CD4-positive, alpha-beta memory T cell (primary cell): ENCODE measurements at places on chromosomes 1 and 21. TPM values are rescaled to one million over a fixed set of nuclear protein-coding genes. Genes with fewer than 3 reads are reported as not detected.

GRCh38 chr1:153647346-153647714, 11.2 kb upstream of the SNAPIN start:
- H3K4me1 ChIP-seq = peaks cover 41% of the 10 kb centered on the region
- no peak overlapping the region for H3K27ac ChIP-seq
- no peak for DNase-seq
- no peaks in the 10 kb centered on the region for H3K27me3 ChIP-seq
- peaks cover 37% of the 10 kb centered on the region for H3K36me3 ChIP-seq
- H3K4me3 ChIP-seq = no peak overlapping the region

- H3K27me3 ChIP-seq = no peaks in the 10 kb centered on the region
- no peaks in the 10 kb centered on the region for H3K4me1 ChIP-seq
- no peak overlapping the region for H3K27ac ChIP-seq
These were observed 15.8 kb downstream of the RGS8 start for GRCh38 chr1:182668521-182669054.

- no peak overlapping the region for H3K4me3 ChIP-seq
- no peaks in the 10 kb centered on the region for H3K4me1 ChIP-seq
- no peak overlapping the region for H3K27ac ChIP-seq
- H3K27me3 ChIP-seq = no peaks in the 10 kb centered on the region
- peaks cover 24% of the 10 kb centered on the region for H3K36me3 ChIP-seq
These were observed 70.6 kb downstream of the IARS2 start for GRCh38 chr1:220164517-220164916.

Gene TNFRSF25
- 60.7 TPM for polyA plus RNA-seq

GRCh38 chr21:42336054-42336453, 14.7 kb downstream of the TFF2 start:
- H3K4me3 ChIP-seq = no peak overlapping the region
- no peak for DNase-seq
- H3K27ac ChIP-seq = no peak overlapping the region
- H3K4me1 ChIP-seq = peaks cover 10% of the 10 kb centered on the region

DNA sequence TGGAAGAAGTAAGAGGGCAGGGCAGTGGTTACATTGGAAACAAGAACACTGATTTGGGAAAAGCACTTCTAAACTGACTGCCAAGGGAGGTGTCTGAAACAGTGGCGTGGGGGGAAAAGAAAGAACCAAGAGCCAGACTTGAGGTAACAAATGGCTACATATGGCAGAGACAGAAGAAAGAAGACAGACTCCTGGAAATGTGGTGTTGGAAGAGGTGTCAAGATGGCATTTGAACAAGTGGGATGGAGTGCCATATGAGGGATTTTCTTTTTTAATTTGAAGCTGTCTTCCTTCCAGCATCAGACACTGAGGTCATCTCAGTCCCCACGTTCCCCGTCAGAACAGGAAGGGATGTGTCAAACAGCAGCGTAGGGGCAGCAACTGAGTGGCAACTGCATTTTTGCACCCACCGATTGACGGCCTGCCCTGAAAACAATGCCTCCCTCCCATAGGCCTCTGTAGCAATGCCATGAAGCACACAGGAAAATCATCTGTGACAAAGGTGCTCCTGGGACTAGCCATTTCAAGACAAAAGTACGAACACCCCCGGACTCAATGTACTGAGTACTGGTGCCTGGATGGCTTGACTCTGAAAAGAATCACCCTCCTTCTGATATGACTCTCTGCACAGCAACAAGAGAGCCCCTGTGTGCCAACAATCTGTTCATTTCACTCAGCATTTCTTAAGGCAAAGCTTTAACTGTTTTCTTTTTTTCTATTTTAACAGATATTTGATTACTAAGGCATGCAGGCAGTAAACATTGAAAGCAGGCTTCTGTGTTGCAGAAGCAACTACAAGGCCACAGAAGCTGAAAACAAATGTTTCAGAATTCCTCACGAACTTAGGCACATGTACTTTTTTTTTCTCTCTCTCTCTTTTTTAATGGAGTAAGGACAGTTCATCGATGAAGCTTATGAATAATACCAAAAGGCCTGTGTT, 37.0 kb downstream of the LPAR3 start:
- H3K4me1 ChIP-seq = peaks cover 21% of the 10 kb centered on the region
- H3K4me3 ChIP-seq = no peak overlapping the region
- H3K27ac ChIP-seq = no peak overlapping the region

Gene PALMD
- not detected for polyA plus RNA-seq

GRCh38 chr1:30748098-30748698, 9.4 kb downstream of the LAPTM5 start:
- peak overlapping the region; percentile 36 for H3K4me3 ChIP-seq
- DNase-seq = no peak
- peaks cover 100% of the 10 kb centered on the region for H3K4me1 ChIP-seq
- H3K36me3 ChIP-seq = peaks cover 12% of the 10 kb centered on the region

GRCh38 chr21:44940116-44940631, 345 bp downstream of the SLX9 start:
- no peak for DNase-seq
- H3K4me1 ChIP-seq = peaks cover 38% of the 10 kb centered on the region
- H3K4me3 ChIP-seq = peak overlapping the region; percentile 57
- H3K27ac ChIP-seq = peak overlapping the region; percentile 46

Gene NPPA
- polyA plus RNA-seq = not detected

Gene LCE1B
- polyA plus RNA-seq = not detected

- peaks cover 9% of the 10 kb centered on the region for H3K4me1 ChIP-seq
- no peak for DNase-seq
- H3K27ac ChIP-seq = no peak overlapping the region
- H3K4me3 ChIP-seq = no peak overlapping the region
- H3K36me3 ChIP-seq = no peaks in the 10 kb centered on the region
These were observed 1.3 kb downstream of the DLGAP3 start for GRCh38 chr1:34928066-34928696.

DNA sequence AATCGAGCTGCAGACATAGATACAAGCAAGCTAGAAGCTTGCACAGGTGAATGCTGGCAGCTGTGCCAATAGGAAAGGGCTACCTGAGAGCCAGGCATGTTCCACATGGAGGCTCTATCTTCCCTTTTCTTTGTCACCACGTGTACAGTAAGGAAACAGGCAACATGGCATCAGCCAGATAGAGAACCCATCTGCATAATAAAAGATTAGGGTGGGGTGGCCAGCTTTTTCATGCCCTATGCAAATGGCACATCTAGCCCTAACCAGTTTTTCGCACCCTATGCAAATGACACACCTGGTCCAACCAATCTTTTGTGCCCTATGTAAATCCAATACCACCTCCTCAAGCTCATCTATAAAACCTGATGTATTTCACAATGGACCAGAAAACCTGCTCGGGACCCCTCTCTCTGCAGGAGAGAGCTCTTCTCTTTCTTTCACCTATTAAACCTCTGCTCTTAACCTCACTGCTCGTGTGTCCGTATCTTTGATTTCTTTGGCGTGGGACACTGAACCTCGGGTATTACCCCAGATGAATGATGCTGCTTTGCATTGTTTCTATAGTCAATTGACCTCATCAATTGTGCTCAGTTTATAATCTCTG, 93.9 kb downstream of the SLC30A10 start:
- H3K27me3 ChIP-seq = no peaks in the 10 kb centered on the region
- H3K36me3 ChIP-seq = no peaks in the 10 kb centered on the region
- H3K4me1 ChIP-seq = no peaks in the 10 kb centered on the region
- H3K4me3 ChIP-seq = no peak overlapping the region
- DNase-seq = no peak

GRCh38 chr1:33397125-33397506, 33.8 kb downstream of the PHC2 start:
- H3K36me3 ChIP-seq = no peaks in the 10 kb centered on the region
- H3K4me1 ChIP-seq = peaks cover 6% of the 10 kb centered on the region
- DNase-seq = no peak

DNA sequence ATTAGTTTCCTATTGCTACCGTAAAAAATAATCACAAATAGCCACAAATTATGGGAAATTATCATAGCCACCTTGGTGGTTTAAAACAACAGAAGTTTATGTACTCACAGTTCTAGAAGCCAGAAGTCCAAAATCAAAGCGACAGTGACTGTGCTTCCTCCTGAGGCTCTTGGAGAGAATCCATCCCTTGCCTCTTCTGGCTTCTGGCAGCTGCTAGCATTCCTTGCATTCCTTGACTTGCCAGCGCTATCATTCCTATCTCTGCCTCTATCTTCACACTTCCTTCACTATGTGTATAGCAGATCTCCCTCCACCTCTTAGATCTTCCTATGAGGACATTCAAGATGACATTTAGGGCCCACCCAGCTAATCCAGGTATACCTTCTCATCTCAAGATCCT, 180.1 kb upstream of the USP25 start:
- H3K27me3 ChIP-seq = no peaks in the 10 kb centered on the region
- no peak overlapping the region for H3K4me3 ChIP-seq
- no peaks in the 10 kb centered on the region for H3K36me3 ChIP-seq
- H3K27ac ChIP-seq = no peak overlapping the region
- DNase-seq = no peak

GRCh38 chr1:162169031-162169790, 99.7 kb downstream of the NOS1AP start:
- no peaks in the 10 kb centered on the region for H3K36me3 ChIP-seq
- no peak overlapping the region for H3K27ac ChIP-seq
- DNase-seq = no peak
- no peaks in the 10 kb centered on the region for H3K27me3 ChIP-seq
- no peak overlapping the region for H3K4me3 ChIP-seq

GRCh38 chr1:40352126-40352525, 21.4 kb upstream of the SMAP2 start:
- no peaks in the 10 kb centered on the region for H3K27me3 ChIP-seq
- DNase-seq = no peak
- H3K36me3 ChIP-seq = no peaks in the 10 kb centered on the region
- no peaks in the 10 kb centered on the region for H3K4me1 ChIP-seq
- no peak overlapping the region for H3K4me3 ChIP-seq

- no peaks in the 10 kb centered on the region for H3K36me3 ChIP-seq
- H3K27ac ChIP-seq = no peak overlapping the region
- H3K27me3 ChIP-seq = no peaks in the 10 kb centered on the region
These were observed 315.0 kb upstream of the CAMK1G start for GRCh38 chr1:209268479-209268878.

- H3K4me1 ChIP-seq = peaks cover 8% of the 10 kb centered on the region
- H3K27ac ChIP-seq = no peak overlapping the region
- H3K36me3 ChIP-seq = no peaks in the 10 kb centered on the region
- no peaks in the 10 kb centered on the region for H3K27me3 ChIP-seq
- no peak for DNase-seq
These were observed 9.1 kb upstream of the ATP5PO start for GRCh38 chr21:33924766-33925100.

Gene KCNA3
- 88.7 TPM for polyA plus RNA-seq

DNA sequence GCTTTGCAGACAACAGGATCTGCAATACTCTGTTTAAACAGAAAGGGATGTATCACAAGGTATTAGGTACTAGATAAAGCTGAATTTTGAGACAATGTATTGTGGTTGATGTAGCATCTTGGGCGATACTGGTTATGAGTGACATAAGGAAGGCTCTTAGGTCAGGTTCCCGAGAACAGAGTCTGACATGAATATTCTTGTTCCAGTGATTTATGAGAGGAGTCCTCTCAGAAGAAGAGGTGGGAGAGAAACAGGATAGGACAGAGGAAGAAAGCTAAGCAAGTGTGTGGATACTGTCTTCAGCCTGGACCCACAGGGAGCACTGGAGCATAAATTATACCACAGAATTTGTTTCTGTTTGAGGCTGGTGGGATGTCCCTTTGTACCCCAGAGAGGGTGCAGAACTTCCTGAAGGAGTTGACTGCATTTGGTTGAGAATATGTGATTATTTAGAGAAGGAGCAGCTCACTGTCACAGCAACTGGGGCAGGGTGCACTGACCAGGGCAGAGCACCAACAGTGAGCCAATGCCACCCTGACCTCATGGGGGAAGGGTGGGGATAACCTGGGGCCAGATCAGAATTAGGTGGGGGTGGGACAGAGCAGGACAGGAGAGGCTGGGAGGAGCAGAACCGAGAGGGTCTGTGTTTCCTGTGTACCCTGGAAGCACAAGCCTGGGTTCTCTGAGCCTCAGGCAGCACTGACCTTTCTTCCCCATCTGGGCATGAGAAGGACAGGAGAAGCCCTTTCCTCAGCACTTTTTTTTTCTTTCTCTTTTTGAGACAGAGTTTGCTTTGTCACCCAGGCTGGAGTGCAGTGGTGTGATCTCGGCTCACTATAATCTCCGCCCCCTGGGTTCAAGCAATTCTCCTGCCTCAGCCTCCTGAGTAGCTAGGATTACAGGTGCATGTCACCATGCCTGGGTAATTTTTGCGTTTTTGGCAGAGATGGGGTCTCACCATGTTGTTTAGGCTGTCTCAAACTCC, 36.3 kb upstream of the SLC6A9 start:
- H3K4me1 ChIP-seq = no peaks in the 10 kb centered on the region
- H3K36me3 ChIP-seq = no peaks in the 10 kb centered on the region
- no peaks in the 10 kb centered on the region for H3K27me3 ChIP-seq
- no peak overlapping the region for H3K27ac ChIP-seq

DNA sequence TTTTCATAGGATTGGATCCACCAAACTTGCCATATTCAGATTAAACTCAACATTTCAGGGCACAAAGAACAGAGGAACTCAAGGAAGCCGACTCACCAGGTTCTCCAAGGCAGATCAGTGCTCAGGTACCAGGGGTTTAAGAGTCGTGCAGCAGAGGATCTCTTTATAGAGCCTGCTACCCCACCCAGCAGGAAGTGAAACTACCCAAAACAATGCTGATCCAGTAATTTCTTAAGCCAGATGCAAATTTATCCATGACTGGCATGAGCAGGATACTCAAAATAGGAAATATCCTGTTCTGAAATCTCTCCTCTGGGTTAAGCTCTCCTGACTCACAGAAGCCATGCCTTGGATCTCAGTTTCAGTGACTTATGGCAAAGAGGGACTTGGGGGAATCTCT, at the start of gene SPRR2A:
TSS of gene SPRR2A (minus strand) at position 138 of the 400 bp plus-strand sequence. CDS start 777 bp downstream, outside the sequence.
- no peak within 1 kb of the TSS for H3K4me3 ChIP-seq
- H3K27me3 ChIP-seq = peaks cover 4% of the 10 kb centered on the region
- H3K4me1 ChIP-seq = no peaks in the 10 kb centered on the region
- DNase-seq = no peak
- H3K27ac ChIP-seq = no peak within 1 kb of the TSS

DNA sequence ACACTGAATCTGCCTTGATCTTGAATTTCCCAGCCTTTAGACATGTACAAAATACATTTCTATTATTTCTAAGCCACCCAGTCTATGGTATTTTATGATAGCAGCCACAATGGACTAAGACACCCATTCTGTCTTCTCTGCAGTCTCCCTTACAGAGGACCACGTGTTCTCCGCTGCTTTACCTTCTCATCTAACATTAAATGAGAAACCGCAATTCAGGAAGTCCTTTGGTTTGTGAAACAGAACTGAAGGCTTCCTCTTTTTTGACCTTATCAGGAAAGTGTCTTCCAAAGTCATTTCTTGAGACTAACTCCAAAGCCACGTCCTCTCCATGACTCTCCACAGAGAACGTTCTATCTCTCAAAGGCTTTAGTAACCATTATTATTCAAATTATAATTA, 560.1 kb downstream of the OMA1 start:
- no peak overlapping the region for H3K4me3 ChIP-seq
- H3K4me1 ChIP-seq = no peaks in the 10 kb centered on the region
- no peaks in the 10 kb centered on the region for H3K36me3 ChIP-seq
- no peak overlapping the region for H3K27ac ChIP-seq
- DNase-seq = no peak

Gene S100A7
- not detected for polyA plus RNA-seq

GRCh38 chr1:6263716-6264115, 2.8 kb upstream of the GPR153 start:
- DNase-seq = no peak
- no peak overlapping the region for H3K27ac ChIP-seq
- no peaks in the 10 kb centered on the region for H3K27me3 ChIP-seq

Gene ADAMTS1
- polyA plus RNA-seq = not detected

GRCh38 chr1:214552174-214552608, 789 bp upstream of the PTPN14 start:
- no peak overlapping the region for H3K4me3 ChIP-seq
- no peaks in the 10 kb centered on the region for H3K4me1 ChIP-seq
- peaks cover 5% of the 10 kb centered on the region for H3K27me3 ChIP-seq
- no peak for DNase-seq
- no peak overlapping the region for H3K27ac ChIP-seq
- no peaks in the 10 kb centered on the region for H3K36me3 ChIP-seq

Gene CHAF1B
- polyA plus RNA-seq = 2.3 TPM
